ENCODE measurements at places on chromosomes 5 and 9.

GRCh38 chr5:51606921-51607320, 223.7 kb downstream of the ISL1 start:
- no peak for DNase-seq

DNA sequence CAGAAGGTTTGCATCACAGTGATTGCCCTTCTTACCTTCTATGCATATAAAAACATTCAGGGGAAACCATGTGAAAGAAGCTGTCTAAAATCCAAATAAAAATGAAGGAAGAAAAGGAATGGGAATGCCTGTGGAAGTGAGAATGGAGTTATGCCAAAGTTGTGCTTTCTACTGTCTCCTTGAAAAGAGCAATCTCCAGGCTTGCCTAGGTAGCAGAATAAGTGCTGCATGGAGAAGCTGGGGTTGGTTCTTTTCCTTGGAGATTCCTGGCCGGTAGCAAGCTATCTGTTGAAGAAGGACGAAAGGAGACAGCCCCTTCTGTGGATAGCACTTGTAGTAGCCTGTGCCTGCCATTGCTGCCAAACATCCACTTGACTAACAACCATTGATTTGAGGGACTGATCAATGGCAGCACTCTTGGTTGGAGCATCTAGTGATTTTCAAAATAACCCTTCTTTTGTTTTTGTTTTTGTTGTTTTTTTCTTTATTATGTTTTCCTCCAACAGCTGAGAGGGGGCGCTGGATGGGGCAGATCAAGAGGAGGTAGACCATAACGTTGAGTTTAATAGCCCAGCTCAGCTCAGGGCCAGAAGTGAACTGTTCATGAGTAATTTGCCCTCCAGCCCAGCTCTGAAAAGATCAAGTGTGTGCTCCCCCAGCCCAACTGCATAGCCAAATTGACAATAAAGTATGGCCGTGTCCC, 1.6 kb downstream of the PLCXD3 start:
- DNase-seq = no peak

GRCh38 chr5:77852514-77853352, 76.6 kb upstream of the TBCA start:
- peak; percentile 50 for DNase-seq

- DNase-seq = no peak
Measured at GRCh38 chr9:103301051-103301450, 305.9 kb downstream of the CYLC2 start.

GRCh38 chr9:112033237-112034215, 136.9 kb downstream of the UGCG start:
- DNase-seq = no peak

- DNase-seq = no peak
Measured at GRCh38 chr5:145818604-145819003, 16.5 kb downstream of the PRELID2 start.

DNA sequence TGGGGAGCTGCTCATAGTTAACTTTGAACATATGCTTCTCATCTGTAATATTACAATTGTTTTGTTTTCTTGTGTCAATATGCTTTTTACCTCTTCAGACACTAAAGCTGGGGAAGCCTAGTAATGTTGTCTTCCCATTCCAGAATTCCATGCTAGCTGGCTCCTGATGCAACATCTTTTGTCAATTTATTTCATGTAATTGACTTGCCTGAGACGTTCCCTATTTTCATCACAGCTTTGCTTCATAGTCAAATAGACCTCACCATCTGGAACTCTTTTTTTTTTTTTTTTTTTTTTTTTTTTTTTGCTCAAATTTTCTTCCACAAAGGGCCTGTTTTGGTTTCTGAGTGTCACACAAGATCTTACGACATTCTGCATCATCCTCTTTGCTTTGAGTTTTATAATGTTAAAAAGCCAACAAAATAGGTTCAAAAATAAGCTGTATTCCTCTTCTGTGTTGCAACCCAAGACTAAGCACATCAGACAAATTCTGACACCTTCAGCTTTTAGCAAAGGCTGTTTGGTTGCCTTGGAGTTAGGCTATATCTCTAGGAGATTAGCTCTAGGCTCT, 235.2 kb downstream of the NR3C1 start:
- DNase-seq = peak; percentile 80

GRCh38 chr5:1468247-1468612, 23.0 kb upstream of the SLC6A3 start:
- DNase-seq = no peak

DNA sequence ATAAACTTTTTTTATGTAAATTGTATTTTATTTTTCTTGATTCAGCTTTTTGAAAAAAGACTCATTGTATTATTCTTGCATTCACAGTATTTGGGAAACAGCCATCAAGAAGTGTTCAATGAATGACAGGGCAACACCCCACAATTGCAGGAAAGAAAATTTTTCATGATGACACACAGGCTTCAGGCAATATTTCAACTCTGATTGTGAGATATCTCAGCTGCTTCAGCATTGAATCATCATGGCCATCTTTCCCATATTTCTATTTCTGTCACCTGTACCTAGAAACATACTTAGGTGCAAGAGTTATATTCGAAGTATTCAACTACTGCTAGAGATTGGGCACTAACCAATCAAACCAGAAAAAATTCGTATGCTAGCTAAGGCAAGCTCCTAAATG, 446.0 kb downstream of the ISL1 start:
- no peak for DNase-seq

DNA sequence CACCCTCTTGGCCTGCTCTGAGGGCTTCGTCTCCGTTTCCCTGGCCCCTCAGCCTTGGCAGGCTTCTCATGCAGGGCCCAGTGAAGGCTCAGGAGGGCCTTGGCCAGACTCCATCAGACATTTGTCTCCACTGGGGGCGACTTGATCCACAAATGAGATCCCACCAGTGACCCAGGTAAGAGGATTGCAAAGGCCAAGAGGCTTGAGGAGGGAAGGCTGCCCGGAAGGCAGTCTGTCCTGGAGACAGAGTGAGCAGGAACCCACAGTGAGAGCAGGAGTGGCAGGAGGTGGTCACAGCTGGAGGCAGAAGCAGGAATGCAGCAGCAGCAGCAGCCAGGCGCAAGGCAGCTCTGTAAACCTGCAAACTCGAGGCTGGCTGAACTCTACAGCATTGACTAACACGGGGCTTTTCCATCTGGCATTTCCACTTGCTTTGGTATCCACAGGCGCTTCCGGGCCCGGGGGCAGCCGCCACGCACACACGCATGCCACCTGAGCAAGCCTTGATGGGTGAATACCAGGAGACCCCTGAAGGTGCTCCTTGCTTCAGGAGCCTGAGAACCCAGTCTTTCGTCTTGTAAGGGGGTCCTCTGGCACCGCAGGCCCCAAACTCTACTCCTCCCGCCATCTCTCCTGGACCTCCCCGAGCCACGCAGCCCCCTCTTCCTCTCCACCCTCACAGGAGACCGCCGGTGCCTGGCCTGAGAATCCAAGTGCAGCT, 14.7 kb downstream of the MGAT1 start:
- no peak for DNase-seq

GRCh38 chr5:170573660-170574059, 69.8 kb downstream of the KCNIP1 start:
- no peak for DNase-seq

DNA sequence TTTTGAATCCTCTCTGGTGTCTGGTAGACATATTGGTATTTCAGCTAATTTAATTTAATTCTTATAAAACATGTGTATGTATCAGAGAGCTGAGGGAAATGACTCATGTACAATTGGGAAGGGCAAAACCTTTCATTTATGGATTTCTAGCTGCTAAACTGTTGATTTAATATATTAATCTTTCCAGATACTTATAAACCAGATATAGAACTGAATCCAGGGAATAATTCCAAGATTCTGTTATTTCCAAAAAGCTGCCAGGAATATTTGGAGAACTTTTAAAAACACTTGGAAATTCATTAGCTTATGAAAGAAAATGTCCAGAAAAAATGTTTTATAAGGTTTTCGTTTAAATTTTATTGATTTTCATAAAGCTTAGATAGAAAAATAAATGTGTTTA, 295.5 kb downstream of the YTHDC2 start:
- DNase-seq = no peak

- DNase-seq = no peak
Measured at GRCh38 chr5:133914434-133914833, 54.0 kb downstream of the C5orf15 start.

- DNase-seq = no peak
Measured at GRCh38 chr5:77400645-77401044, 91.5 kb downstream of the WDR41 start.

GRCh38 chr9:91042541-91042940, 240.9 kb downstream of the SYK start:
- no peak for DNase-seq

GRCh38 chr5:174744896-174745295, 20.5 kb downstream of the MSX2 start:
- no peak for DNase-seq
